ENCODE measurements at places on chromosomes 16 and 17. TPM values are rescaled to one million over a fixed set of nuclear protein-coding genes. Genes with fewer than 3 reads are reported as not detected.

The FBXL16 gene
- total RNA-seq, result 8.8 TPM

The TEKT1 gene
- total RNA-seq, result not detected

The CHST5 gene
- not detected for total RNA-seq

The KRTAP9-4 gene
- total RNA-seq, result not detected

- DNase-seq, result no peak
These were observed 128.7 kb upstream of the ZFHX3 start for GRCh38 chr16:73176577-73177013.

DNA sequence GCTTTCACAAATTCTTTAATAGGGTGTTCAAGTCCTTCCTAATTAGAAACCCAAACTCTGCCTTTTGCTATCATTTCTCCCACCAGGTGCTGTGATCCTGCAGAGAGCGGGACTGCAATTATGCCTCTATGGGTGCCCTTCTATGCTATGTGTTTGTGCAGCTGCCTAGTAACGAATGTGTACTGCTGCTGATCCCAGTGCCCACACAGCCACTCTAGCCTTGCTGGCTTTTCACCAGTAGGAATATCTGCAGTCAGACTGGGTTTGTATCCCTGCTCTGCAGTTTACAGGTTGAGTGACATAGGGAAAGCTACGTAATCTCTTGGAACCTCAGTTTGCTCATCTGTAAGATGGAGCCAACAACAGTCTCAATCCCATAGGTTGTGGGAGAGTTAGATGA is 179.6 kb upstream of the IRX3 start:
- no peak for DNase-seq

GRCh38 chr17:48795444-48796162 is 21.4 kb downstream of the TTLL6 start:
- no peak for DNase-seq

DNA sequence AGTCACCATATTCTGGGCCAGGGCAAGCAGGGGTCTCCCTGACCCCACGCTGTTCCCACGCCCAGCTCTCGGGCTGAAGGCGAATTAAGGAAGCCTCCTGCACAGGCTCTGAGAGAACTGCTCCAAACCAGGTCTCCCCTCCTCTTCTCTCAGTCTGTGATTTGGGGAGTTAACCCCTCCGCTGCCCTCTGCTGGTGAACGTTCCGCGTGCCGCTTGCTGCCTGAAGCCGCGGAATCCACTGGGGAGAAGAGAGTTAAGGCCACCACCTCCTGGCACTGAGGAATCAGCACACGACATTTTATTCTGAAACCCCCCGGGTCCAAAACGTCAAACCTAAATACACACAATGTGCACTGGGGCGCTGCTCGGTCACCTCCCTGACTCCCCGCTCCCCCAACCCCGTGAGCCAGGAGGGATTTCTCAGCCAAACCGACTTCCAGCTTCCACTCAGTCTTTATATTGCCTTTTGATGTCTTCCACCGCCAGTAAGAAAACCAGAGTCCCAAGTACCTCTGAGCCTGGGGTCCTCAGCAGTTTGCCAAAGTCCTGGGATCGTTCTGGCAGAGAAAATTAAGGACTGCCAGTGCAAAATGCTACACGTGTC is 54.4 kb upstream of the RCVRN start:
- peak; percentile 36 for DNase-seq

GRCh38 chr16:79431923-79432322 is 168.6 kb downstream of the MAF start:
- no peak for DNase-seq

GRCh38 chr16:70770291-70770625 is 30.7 kb downstream of the VAC14 start:
- DNase-seq, result no peak

- DNase-seq, result no peak
These were observed 76.0 kb downstream of the VMP1 start for GRCh38 chr17:59783221-59784047.

GRCh38 chr17:82940226-82941020 is 100.6 kb upstream of the ZNF750 start:
- DNase-seq, result no peak

DNA sequence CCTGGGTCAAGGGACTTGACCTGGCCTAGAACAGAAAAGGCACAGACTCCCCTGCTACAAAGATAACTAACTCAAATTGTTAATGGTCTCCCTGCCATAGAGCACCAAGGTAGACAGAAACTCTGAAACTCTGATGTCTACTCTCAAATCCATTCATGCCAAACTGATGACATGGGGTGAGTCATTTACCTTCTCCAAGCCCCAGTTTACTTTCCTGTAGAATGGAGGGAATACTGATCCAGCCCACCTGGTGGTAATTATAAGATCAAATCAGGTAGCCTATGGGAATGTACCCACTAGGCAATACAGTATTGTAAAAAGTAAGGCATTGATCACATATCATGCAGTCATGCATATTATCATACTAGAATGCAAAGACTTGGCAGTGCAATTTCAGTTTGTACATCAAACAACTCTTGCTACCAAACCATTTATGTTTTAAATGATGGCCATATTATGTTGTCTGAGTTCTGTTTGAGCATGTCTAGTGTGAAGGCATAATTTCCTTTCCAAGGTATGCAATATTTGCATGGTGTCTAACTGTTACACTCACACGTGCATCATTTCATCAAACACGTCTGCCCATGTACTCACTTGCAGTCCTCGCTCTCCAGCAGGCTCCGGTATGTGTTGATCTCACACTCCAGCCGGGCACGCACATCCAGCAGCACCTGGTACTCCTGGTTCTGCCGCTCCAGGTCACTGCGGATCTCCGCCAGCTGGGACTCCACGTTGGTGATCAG is 3.0 kb downstream of the KRT31 start:
- no peak for DNase-seq

DNA sequence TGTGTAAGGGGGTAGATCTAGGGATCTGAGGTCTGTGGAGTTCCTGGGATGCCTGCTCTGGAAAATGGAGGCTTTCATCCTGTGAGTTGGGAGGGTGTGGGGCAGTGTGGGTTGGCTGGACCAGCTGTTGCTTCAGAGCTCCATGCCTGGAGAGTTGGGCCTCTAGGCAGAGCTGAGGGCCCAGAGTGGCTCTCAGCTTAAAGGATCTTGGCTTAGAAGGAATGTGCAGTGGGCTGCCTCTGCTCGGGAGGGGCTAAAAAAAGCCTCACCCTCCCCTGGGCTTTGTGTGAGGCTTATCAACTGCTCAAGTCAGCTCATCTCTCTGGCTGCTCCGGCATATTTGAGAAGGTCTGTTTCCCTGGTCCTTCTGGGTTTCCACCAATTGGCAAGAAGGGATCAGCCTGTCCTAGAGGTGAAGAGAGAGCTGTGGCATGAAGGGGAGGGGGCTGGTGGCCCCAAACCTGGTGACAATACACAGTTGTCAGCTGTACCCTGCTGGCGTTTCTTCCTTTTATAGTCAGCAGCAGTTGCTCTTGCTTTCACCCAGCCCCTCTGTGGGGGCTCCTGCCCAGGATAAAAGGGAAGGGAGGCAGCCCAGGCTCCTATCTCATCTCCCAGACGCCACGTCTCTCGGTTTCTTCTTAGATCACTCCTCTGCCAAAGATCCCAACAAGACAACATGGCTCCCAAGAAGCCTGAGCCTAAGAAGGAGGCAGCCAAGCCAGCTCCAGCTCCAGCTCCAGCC is at the start of gene MYL4:
TSS of gene MYL4 (plus strand) at position 605 of the 745 bp plus-strand sequence. CDS start at position 680, 75 bp downstream.
- DNase-seq, result no peak

DNA sequence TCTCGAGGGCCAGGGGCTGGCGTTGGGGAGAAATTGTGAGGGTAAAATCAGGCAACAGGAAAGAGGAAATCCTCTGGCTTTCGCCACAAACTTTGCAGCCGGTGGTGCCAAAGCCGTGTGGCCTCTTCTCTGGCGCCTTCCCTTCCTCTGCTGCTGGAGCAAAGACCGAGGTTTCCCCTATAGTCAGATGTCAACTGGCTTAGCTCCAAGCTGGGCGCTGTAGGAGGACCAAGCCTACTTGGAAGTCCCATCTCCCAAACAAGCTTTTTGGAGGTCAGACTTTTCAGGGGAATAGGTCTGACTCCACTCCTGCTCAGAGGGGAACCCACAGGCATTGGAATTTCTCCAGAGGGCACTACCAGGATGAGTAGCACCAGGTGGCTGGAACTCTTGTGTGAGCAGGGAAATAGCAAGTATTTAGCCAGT is 5.0 kb downstream of the IGFBP4 start:
- DNase-seq, result no peak

- no peak for DNase-seq
These were observed 16.0 kb upstream of the CCL18 start for GRCh38 chr17:36048066-36048465.

- DNase-seq, result no peak
These were observed 42.7 kb downstream of the NT5M start for GRCh38 chr17:17345686-17346427.

DNA sequence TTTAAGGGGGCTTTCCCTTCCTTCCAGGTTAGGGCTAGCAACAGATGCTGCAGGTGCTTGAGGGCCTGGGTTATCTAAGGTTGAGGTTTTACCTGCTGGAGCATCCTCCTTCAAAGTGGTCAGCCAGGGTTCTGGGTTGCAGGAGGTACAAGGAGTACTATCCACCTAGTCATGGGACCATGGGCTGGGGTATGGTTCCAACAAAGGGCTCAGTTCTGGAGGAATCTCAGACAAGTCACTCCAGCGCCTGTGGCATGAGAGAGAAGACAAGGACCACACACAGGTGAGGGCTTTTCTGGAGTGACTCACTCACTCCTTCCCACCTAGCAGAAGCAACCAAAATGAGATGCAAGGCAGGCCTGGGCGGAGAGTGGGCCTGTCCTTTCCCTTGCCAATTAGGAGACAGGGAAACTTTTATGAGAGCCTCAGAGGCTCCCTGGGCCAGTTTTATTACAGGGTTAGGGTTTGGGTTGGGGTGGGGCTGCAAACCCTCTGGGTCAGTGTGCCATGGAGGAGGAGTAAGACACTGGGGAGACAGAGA is 2.2 kb downstream of the MYO19 start:
- no peak for DNase-seq

DNA sequence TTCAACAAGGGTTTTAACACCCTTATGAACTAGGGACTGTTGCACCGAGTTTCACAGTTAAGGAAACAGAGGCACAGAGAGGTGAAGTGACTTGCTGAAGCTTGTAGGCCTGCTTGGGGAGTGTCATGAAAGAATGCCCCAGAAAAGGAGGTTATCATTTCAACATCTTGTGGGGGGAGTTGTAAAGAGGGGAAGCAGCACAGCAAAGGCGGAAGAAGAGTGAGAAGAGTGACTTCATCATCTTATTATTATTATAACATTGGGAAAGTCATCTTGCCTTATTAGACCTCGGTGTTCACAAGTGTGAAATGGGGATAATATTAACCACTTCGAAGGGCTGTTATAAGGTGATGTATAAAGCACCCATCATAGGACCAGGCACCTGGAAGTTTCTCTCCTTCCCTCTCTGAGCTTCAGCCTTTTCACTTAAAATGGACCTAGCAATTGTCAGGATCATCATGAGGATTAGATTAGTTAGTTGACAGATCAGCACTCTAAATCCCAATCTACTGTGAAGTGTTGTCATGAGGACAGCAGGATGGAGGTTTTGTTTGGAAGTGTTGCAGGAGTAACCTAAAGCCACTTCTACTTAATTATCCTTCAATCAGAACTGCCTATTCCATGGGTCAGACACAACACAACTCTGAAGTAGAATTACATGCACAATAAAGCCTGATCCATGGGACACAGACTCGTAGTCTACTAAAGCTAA is 2.3 kb downstream of the CCL4 start:
- no peak for DNase-seq

- DNase-seq, result no peak
These were observed 14.7 kb downstream of the RAD51D start for GRCh38 chr17:35104844-35105450.

- no peak for DNase-seq
These were observed 390.2 kb downstream of the SEC14L1 start for GRCh38 chr17:77531002-77531401.

- no peak for DNase-seq
These were observed 3.7 kb downstream of the CAPNS2 start for GRCh38 chr16:55570159-55570558.

- DNase-seq, result no peak
These were observed 481.8 kb downstream of the XYLT1 start for GRCh38 chr16:16988963-16989362.

DNA sequence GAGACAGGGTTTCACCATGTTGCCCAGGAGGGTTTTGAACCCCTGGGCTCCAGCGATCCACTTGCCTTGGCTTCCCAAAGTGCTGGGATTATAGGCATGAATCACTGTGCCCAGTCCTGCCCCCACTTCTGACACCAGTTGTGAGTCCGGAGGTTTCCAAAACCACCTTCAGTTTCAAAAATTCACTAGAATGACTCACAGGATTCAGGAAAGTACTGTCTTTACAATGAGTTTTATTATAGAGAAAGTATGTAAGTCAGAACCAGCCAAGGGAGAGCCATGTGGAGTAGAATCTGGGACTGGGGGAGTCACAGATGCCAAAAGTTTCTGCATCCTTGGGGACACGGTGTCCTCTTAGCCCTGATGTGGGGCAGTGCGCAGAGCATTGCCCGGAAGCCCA is 55.1 kb downstream of the PLD6 start:
- peak; percentile 47 for DNase-seq

DNA sequence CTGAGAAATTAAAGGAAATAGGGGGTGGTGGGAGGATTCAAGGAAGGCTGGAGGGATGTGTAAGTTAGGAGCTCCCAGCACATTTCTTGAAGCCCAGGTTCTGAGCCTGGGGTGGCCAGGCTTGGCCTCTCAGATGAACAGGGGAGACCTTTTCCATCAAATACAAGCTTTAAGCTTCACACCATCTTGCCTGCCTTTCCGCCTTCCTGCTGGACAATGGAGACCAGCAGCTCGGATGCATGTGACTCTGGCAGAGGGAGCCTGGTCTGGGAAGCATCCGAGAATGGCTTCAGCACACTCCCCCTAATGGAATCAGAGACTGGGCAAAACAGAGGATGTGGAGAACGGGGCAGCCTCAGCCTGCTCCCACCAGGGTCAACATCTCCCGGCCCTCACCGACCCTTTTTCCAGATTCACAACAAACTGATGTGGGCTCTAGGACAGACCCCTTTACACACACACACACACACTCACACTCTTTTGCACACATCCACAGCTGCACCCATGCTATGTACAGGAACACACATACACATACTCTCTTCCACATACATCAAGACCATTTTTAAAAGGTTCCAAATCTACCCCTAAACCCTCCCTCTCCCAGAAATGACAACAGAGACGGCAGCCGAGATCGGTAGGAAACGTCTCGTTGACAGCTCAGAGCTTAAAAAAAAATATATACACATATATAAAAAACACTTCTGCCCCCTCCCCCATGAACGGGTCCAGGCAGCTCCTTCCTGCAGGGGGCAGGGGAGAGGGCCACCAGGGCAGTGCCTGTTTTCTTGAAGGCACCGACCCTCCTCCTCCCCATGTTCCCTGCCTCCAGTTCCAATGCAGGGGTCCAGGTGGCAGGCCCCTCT is 6.5 kb upstream of the ATXN7L3 start:
- DNase-seq, result no peak

DNA sequence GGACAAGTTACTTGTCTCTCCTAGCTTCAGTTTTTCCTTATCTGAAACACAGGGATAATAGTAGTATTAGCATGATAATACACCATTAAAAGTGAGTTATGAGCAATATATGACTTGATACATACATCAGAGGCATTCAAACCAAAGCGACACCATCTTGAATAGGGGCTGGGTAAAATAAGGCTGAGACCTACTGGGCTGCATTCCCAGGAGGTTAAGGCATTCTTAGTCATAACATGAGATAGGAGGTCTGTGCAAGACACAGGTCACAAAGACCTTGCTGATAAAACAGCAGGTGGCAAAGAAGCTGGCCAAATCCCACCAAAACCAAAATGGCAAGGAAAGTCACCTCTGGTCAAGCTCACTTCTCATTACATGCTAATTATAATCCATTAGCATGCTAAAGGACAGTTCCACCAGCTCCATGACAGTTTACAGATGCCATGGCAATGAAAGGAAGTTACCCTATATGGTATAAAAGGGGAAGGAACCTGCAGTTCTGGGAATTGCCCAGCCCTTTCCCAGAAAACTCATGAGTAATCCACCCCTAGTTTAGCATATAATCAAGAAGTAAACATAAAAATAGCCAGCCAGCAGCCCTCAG is 37.2 kb upstream of the HS3ST3A1 start:
- peak; percentile 19 for DNase-seq

Data from activated T-cell treated with anti-CD3 and anti-CD28 coated beads, Interleukin-2, amount 50 U/mL, for 72 hours (primary cell).